ENCODE measurements at places on chromosomes 2 and 18. TPM values are rescaled to one million over a fixed set of nuclear protein-coding genes. Genes with fewer than 3 reads are reported as not detected.

VSNL1 gene
- total RNA-seq, result 0.23 TPM

ADGRF3 gene
- total RNA-seq, result under 0.01 TPM

IL36B gene
- not detected for total RNA-seq

ACKR3 gene
- total RNA-seq, result 45.9 TPM

MRPS5 gene
- 88.3 TPM for total RNA-seq

SLC11A1 gene
- 0.12 TPM for total RNA-seq

SEPTIN10 gene
- 114 TPM for total RNA-seq

FOXI3 gene
- total RNA-seq, result not detected

Measured in smooth muscle cell of the coronary artery (primary cell).